Bronchial smooth muscle cell (primary cell): ENCODE measurements at places on chromosomes 6 and 20. TPM values are rescaled to one million over a fixed set of nuclear protein-coding genes. Genes with fewer than 3 reads are reported as not detected.

ME1 gene
- total RNA-seq, result 9.1 and 15.1 TPM in 2 replicates

SSTR4 gene
- not detected in 2 replicates for total RNA-seq

GABRR2 gene
- total RNA-seq, result 0.16 and 0.52 TPM in 2 replicates

CST4 gene
- not detected in 2 replicates for total RNA-seq

PSMA7 gene
- 311 and 391 TPM in 2 replicates for total RNA-seq

EMILIN3 gene
- under 0.01 TPM in 1 of 2 replicates, not detected in the other for total RNA-seq

GPR31 gene
- total RNA-seq, result not detected in 2 replicates

MATN4 gene
- total RNA-seq, result 0.17 TPM in 1 of 2 replicates, not detected in the other

OTOR gene
- total RNA-seq, result not detected in 2 replicates

CEP162 gene
- total RNA-seq, result 4.7 and 6.4 TPM in 2 replicates

SLC32A1 gene
- not detected in 2 replicates for total RNA-seq

TMEM74B gene
- total RNA-seq, result not detected in 2 replicates

JPH2 gene
- under 0.01 TPM in 1 of 2 replicates, not detected in the other for total RNA-seq

SLC16A10 gene
- total RNA-seq, result not detected in 2 replicates

OR2J3 gene
- not detected in 2 replicates for total RNA-seq

BPIFB6 gene
- not detected in 2 replicates for total RNA-seq

PTPRK gene
- 51.5 and 79.5 TPM in 2 replicates for total RNA-seq

TFAP2B gene
- total RNA-seq, result not detected in 2 replicates

PRDM13 gene
- total RNA-seq, result not detected in 2 replicates

TNF gene
- not detected in 2 replicates for total RNA-seq

HTR1E gene
- total RNA-seq, result not detected in 2 replicates
